ENCODE measurements at places on chromosomes 5 and 9.

GRCh38 chr5:61455179-61456006 lies 123.3 kb downstream of the ZSWIM6 start:
- DNase-seq: no peak

DNA sequence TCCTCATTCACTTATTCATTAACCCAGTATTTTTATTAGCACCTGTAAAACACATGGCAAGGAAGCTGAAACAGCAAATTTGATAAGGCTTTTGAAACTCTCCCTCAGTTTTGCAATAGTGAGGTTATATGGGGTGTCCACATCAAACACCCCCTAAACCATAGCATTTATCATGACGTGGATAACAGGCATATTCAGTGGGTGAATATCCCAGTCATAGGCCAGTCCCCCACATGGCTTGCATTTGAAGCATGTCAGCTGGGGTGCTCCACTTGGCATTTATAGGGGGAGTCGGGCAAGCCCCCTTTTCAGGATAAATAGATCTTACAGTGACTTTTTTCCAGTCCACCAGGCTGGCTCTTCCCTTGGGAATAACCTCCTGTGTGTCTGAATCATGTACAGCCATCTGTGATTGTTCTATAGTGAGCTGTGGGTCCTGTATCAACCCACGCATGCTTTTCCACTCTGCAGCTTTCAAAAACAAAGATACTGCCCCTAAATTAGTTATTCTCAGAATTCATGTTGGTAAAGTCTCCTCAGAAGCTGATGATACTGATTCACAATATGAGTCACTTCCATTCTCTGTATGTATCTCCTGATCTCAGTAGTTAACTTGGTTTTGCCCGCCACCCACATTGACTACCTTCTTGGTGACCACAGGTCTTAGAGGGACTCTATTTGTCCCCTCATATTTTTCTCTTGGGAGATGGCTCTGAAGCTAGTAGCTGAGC lies 84.4 kb upstream of the SPIN1 start:
- DNase-seq: no peak

DNA sequence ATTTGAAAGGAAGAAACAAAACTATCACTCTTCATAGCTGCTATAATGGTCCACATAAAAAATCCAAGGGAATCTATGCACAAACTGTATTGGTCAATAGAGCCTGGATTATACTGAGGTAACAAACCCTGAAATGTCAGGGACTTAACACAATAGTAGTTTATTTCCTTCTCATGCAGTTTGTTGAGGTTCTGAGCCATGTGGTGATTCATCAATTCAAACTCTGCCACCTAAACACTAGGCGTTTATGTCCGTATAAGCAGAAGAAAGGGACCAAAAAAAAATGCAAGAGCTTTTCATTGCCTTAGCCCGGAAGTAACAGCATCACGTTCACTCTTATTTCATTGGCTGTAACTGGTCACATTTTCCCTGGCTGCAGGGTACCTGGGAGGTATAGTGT lies 464.7 kb downstream of the ZSWIM6 start:
- no peak for DNase-seq

GRCh38 chr5:122478741-122479442 lies 166.9 kb downstream of the SNCAIP start:
- peak; percentile 9 for DNase-seq

DNA sequence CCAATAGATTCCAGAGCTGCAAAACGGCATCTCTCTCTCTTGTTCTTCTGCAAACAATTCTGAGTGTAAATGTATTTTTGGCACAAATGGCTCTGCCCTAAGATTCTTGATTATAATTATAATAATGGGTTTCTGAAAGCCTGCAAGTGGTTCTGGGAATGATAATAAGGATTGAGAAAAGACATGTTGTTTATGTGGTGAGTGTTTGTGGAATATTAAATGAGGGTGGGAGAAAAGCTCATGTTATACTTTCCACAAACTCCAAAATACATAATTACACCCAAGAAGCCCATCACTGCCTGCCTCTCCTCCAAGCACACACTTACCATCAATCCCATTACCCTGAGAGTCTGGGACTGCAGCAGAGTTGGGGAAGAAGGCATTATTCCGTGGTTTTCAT lies 460.0 kb upstream of the BRINP1 start:
- no peak for DNase-seq

- DNase-seq: no peak
These were observed 16.1 kb upstream of the MRNIP start for GRCh38 chr5:179874536-179875292.

- no peak for DNase-seq
These were observed 124.1 kb upstream of the ACO1 start for GRCh38 chr9:32260151-32260862.

GRCh38 chr5:96780626-96781025 lies 27.1 kb downstream of the ERAP1 start:
- DNase-seq: no peak

- no peak for DNase-seq
These were observed 188.3 kb downstream of the GABBR2 start for GRCh38 chr9:98520221-98520960.

GRCh38 chr9:110700953-110701352 lies 32.4 kb downstream of the MUSK start:
- DNase-seq: no peak

- DNase-seq: peak; percentile 16
These were observed 15.5 kb downstream of the C5orf15 start for GRCh38 chr5:133952729-133953567.

DNA sequence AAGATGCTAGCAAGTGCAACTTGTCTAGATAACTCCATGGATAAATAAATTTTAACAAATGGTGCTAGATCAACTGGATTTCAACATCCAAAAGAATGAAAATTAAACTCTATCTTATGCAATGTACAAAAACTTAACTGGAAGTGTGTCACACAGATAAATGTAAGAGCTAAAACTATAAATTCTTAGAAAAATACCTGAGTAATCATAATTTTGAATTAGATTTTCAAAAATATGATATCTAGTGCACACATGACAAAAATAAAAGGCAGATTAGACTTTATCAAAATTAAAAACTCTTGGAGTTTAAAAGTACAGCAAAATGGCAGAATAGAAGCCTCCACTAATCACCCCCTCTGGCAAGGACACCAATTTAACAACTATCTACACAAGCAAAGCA lies 1791.2 kb upstream of the CDH6 start:
- no peak for DNase-seq

GRCh38 chr9:131349881-131350563 lies 43.9 kb upstream of the PRRC2B start:
- DNase-seq: peak; percentile 57

DNA sequence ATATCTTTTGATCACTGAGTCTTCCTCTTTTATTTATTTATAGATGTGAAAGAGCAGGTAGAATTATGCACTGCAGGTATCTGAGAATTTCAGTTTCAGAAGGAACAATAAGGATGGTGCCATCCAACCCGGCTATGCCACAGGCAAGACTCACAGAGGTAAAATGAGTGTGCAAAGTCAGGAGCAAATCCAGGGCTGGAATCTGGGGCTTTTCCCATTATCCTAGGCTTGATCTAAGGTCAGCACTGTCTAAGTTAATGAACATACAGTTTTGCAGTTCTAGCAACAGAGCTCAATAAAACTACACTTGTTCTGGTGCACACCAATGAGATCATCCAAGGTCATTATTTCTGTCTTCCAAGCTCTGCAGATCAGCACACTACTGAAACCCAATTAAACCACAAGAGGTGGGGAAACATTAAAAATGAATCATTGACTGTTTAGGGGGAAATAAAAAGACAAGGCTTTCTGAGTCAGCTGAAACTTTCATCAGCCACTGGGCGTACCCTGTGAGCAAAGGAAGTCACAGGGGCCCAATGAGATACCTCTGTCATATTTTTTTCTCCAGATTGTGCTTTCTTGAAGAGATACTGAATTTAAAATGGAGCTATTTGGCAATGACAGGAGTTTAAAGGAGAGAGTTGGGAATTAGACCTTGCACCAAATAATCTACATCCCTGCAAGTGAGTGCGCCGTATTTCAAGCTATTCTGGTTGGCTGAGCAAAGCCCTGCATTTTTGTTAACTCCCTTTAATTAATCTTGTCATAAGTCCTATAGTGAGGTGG lies 662.2 kb upstream of the ZNF608 start:
- no peak for DNase-seq

DNA sequence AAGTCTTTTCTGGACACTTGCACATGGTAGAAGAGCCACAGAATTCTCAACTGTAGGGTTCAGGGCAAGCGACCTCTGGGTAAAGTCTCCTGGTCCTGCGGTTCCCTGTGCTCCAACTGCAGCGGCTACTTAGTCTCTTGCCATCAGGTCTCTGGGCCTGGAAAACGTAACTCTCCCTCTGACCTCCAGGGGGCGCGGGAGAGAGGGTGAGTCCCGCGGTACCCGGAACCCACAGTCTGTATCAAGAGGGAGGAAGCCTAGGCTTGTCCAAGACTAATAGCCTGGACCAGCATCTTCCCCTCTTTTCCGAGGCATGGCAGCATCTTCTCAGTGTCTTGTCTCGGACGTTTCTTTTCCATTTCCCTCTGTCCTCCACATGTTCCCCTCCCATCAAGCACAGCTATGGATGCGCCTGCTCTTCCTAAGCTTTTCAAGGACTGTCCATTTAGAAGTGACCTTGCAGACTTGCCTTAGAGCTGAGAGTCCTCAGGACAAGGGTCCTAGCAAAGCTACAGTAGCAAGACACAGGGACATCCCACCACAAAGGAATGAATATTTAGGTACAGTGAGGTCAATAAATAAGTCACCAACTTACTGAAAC lies 59.3 kb downstream of the FSTL4 start:
- no peak for DNase-seq

GRCh38 chr9:4936823-4937222 lies 48.2 kb upstream of the JAK2 start:
- DNase-seq: no peak

DNA sequence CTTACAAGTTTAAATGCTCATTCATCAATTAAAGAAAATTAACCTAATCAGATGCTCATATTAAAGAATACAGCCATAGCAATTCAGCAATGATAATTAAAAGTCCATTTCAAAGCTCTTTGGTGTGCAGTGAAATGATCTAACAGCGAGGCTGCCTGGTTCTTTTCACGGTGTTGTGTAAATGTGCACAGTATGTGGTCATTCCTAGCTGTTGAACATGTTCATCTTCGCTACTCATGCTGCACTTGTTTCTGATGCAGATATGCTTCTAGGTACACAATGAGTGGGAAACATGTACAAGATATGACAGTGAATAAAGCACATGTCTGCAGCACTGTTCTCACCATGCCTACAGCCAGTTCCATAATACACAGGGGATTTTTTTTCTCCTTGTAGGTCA lies 163.5 kb downstream of the NR2F1-AS1 start:
- DNase-seq: no peak

DNA sequence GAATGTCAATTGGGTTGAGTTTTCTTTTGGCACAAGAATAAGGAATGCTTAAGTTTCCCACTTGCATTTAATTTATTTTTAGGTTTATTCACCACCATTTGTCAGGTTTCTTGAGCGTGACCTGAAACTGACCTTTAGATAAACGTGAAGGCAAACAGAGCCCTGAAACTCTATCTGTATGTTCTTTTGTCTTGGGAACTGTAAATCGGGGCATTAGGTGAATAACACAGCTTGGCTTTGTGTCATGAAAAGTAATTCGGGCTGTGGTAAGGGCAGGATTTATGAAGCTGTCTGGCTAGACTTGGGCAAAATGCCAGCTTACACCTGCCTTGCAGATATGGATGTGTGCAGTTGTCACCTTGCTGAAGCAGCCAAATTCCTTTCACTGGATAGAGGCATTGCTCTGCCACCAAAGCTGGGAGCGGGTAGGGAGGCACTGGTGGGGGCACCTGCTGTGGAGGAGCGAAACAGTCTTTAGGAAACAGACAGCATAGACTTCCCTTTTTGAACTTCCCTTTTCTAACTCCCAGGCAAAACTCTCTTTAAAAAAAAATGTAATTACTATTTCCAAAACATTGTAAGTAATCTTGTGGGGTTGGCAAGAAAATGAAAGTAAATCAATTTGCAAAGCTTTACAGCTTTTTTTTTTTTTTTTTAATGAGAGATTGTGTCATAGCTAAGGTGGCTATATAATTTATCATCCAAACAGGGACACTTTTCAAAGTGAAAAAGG lies 545.2 kb downstream of the CSNK1G3 start:
- no peak for DNase-seq

- DNase-seq: no peak
These were observed 20.4 kb upstream of the ZNF354B start for GRCh38 chr5:178839319-178839704.

GRCh38 chr5:5522336-5522735 lies 99.9 kb downstream of the ICE1 start:
- no peak for DNase-seq

- DNase-seq: no peak
These were observed 81.2 kb downstream of the MRPS27 start for GRCh38 chr5:72238712-72239445.

DNA sequence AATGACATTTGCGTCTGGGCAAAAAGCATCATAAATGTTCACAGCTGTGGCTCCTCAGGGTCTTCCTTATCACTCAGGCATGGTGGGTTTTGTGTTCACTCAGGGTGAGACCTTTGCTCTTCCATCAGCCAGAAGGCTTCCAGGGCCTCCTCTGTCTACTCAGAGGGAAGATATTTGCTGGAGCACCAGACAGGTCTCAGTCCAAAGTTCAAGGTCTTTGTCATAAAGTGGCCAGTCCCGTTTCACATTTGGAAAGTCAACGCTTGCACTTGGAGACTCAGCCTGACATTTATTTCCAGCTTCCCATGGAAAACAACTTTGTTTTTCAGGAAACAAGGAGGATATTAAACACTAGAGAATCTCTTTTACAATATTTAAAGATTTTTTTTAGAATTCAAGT lies 12.2 kb upstream of the CARTPT start:
- no peak for DNase-seq

- DNase-seq: no peak
These were observed 108.9 kb downstream of the PSD2 start for GRCh38 chr5:139904566-139904815.

GRCh38 chr9:116628716-116629115 lies 58.4 kb upstream of the TRIM32 start:
- no peak for DNase-seq

- DNase-seq: peak; percentile 3
These were observed 822.5 kb downstream of the PTPRD start for GRCh38 chr9:9790216-9790872.

GRCh38 chr9:93953496-93954433 lies 1.4 kb downstream of the BARX1 start:
- no peak for DNase-seq

GRCh38 chr9:38337181-38337580 lies 55.3 kb upstream of the ALDH1B1 start:
- DNase-seq: peak; percentile 56

DNA sequence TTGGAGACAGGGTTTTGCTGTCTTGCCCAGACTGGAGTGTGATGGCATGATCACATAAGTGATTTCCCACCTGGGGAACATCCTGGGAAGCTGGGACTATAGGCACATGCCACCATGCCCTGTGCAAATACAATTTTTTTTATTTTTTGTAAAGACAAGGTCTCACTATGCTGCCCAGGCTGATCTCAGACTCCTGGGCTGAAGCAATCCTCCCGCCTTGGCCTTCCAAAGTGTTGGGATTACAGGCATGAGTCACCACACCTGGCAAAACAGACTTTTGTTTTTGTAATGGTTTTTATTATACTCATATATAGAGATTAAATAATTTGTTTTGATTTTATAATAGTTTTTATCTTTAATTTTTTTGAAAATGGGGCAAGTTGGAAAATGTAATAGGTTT lies 14.7 kb downstream of the DNAJC25 start:
- DNase-seq: no peak
